Mesangial cell (primary cell): ENCODE measurements at places on chromosomes 1 and 21. TPM values are rescaled to one million over a fixed set of nuclear protein-coding genes. Genes with fewer than 3 reads are reported as not detected.

SASS6 gene
- 0.51 and 4.2 TPM in 2 replicates for total RNA-seq

MAP3K6 gene
- 14.7 and 24.1 TPM in 2 replicates for total RNA-seq

CFAP74 gene
- total RNA-seq, result under 0.01 TPM in 1 of 2 replicates, not detected in the other

ANKRD35 gene
- 0.13 and 0.49 TPM in 2 replicates for total RNA-seq

FMO2 gene
- total RNA-seq, result not detected in 2 replicates

LMX1A gene
- not detected in 2 replicates for total RNA-seq

KCNAB2 gene
- 0.33 and 8.1 TPM in 2 replicates for total RNA-seq

HHAT gene
- 18.3 and 27.6 TPM in 2 replicates for total RNA-seq

DIO1 gene
- total RNA-seq, result not detected in 2 replicates

ITGB2 gene
- total RNA-seq, result 2.2 TPM in 1 of 2 replicates, not detected in the other

HTR6 gene
- total RNA-seq, result not detected in 2 replicates

CFHR5 gene
- not detected in 2 replicates for total RNA-seq

FCRL2 gene
- not detected in 2 replicates for total RNA-seq

COL9A2 gene
- total RNA-seq, result 5.1 and 10.6 TPM in 2 replicates

PRAMEF8 gene
- not detected in 2 replicates for total RNA-seq

S100A8 gene
- total RNA-seq, result not detected in 2 replicates

TMIGD3 gene
- total RNA-seq, result not detected in 2 replicates

HOOK1 gene
- 2.0 and 4.3 TPM in 2 replicates for total RNA-seq

GREM2 gene
- total RNA-seq, result under 0.01 and 0.13 TPM in 2 replicates

S100A1 gene
- total RNA-seq, result 4.4 TPM in 1 of 2 replicates, not detected in the other

RC3H1 gene
- total RNA-seq, result 10.1 and 23.5 TPM in 2 replicates

TENT5C gene
- under 0.01 TPM in 1 of 2 replicates, not detected in the other for total RNA-seq

CLDN17 gene
- not detected in 2 replicates for total RNA-seq

IGSF21 gene
- total RNA-seq, result not detected in 2 replicates
